ENCODE measurements at places on chromosomes 13 and 19.

DNA sequence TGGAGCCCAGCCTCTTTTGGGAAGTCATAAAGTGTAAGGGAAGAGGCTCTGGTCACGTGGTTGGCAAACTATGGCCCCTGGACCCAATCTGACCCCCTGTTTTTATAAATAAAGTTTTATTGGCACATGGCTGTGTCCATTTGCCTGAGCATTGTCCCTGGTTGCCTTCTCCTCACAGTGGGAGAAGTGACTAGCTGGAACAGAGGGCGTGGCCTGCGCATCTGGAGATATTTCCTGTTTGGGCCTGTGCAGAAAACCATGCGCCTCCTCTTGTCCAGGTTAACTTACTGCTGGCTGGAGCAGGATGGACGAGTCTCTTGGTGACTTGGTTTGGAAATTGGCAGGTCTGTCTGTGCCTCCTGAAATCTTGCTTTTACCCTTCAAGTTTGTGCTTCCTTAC is 48.3 kb downstream of the KDM4B start:
- DNase-seq, result no peak

GRCh38 chr13:45751885-45752284 is 49.8 kb downstream of the CBY2 start:
- no peak for DNase-seq

GRCh38 chr19:49423985-49424303 is 703 bp upstream of the PTH2 start:
- no peak for DNase-seq

GRCh38 chr13:20521364-20522115 is 4.1 kb downstream of the CRYL1 start:
- no peak for DNase-seq

DNA sequence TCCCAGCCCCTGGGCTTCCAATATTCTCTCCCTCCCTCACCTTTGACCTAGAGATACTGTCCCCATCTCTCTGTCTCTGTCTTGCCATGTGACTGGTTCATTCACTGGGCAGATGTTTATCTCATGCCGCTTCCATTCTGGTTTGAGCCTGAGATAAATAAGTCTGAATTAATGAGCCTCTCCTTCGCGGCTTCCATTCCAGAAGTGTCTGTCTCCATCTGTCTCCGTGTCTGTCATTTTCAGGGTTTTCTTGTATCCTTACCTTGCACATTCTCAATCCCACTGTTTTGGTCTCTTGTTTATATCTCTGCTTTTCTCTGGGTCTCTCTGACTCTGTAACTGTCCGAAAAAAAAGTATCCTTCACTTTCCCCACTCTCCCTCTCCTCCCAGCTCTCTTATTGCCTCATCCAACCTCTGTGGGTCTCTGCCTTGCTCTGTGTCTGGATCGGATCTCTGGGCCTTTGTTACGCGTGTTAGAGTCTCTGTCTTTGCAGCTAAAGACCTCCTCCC is 4.3 kb downstream of the SPHK2 start:
- DNase-seq, result no peak

- DNase-seq, result no peak
These were observed 244.8 kb upstream of the KLHL1 start for GRCh38 chr13:70353096-70353495.

DNA sequence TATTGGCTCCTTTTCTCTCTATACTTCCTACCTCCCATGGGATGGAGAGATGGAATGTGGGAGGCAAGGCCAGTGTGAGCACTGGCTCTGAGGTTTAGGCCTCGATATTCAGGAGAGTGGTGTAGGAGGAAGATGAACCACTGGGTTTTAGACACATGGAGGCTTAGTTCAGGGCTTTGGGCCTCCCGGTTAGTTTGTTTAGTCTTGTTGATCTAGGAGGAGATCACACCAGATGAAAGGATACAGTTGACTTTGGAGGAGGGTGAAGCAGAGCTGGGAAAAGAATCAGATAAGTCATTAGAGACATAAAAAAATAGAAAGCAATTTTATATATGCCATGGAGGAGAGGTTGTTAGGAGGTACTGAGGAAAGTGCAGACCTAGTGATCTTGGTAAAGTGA is 30.9 kb downstream of the RNASEH2B start:
- DNase-seq, result no peak

- no peak for DNase-seq
These were observed 36.8 kb downstream of the UFM1 start for GRCh38 chr13:38386421-38386820.

GRCh38 chr19:50565984-50566903 is 2.0 kb downstream of the LRRC4B start:
- DNase-seq, result no peak

DNA sequence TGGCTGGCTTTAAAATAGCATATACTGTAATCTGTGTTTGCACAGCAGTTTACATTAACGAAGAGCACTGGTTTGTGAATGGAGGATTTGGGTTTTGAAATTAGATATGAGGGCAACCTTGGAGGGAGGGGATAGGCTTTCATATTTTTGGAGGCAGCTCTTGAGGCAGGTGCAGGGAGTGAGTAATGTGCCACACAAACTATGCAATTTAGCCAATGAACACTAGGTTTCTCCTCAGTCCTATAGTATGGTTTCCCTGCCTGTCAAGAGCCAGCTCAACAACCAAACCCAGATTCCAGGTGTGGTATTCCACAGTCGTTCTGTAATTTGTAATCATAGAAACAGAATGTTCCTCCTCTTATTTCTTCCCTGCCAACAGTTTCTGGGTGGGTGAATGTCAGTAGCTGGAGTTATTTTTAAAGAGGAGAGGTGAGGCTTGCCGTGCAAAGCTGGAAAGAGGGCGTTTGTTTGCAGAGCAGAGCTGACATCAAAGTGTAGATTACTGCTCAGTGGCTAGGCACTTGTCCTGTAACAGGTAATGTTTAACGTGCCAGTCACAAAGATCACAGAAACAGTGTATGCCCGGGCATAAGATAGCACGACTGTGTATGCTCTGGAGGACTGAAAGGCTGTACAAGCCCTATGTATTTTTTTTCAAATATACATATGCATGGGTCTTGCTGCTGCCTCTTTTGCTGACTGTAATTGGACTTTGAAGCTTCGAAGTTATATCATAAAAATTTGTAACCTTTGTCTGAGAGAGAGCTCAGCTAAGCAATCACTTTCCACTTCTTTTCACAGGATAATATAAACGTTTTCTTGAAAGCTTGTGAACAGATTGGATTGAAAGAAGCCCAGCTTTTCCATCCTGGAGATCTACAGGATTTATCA is 124.2 kb downstream of the LMO7 start:
- no peak for DNase-seq

- DNase-seq, result no peak
These were observed 56.2 kb downstream of the TRPM4 start for GRCh38 chr19:49213791-49214190.

DNA sequence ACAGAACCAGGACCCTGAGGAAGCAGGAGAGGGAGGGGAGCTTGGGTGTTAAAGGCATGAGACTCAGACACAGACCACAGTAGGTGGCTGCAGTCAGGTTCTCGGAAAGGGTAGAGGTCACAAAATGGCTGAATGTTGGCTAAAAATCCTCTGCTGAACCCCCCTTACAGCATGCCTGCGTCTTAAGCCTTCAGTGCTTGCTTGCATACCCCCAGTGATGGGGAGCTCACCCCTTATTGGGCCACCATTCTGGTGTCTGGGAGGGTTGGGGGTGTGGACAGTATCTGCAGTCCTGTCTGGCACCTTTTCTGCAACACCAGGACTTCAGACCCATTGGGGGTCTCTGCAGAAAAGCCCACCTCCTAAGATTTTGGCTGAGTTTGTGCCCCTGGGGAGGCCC is 14.2 kb upstream of the B3GNT3 start:
- DNase-seq, result no peak

- no peak for DNase-seq
These were observed 2.8 kb upstream of the LMO7 start for GRCh38 chr13:75633285-75633684.

DNA sequence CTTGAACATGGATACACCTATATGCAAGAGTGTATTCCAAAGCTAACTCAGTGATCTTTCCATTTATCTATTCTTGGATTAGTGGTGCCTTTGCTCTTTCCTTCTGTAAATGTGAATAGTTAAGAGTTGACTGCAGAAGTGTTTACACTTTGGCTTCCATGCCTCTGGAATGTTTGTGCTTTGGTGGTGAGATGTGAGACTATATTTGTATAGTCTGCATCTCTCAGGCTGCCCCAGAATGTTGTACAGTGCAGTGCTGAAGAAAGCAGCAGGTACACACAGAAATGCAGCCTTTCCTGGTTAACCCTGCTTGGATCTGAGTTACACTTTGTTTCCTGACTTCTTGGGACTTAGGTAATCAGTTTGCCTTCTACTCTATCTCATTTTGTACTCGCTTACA is 90.2 kb downstream of the DNAJC15 start:
- no peak for DNase-seq

DNA sequence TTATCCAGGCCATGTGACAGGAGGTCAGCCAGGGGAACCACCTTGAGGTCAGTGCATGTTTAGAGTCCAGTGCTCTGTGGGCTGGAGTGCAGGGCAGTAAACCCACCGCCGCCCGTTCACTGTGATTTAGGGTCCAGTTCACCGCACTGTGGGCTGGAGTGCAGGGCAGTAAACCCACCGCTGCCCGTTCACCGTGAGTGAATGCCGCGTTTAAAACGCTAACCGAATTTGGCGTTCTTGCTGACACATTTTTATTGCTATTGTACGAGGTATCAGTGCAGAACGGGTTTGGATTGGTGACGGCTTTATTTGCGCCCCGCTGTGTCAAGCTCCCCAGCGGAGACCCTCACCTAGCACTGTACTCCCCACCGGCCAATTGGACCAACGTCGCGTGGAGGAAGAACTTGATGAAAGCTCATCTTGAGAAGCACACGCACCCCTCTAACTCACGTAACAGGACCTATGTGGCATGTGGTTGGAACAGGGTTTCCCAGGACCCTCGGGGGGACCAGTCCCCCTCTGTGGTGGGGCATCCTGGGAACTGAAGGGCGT is 27.9 kb downstream of the C13orf46 start:
- DNase-seq, result no peak
